ENCODE measurements at places on chromosomes 4 and X. TPM values are rescaled to one million over a fixed set of nuclear protein-coding genes. Genes with fewer than 3 reads are reported as not detected.
A peak's percentile ranks its signal among the peaks of the same experiment; 100 is the strongest.

DNA sequence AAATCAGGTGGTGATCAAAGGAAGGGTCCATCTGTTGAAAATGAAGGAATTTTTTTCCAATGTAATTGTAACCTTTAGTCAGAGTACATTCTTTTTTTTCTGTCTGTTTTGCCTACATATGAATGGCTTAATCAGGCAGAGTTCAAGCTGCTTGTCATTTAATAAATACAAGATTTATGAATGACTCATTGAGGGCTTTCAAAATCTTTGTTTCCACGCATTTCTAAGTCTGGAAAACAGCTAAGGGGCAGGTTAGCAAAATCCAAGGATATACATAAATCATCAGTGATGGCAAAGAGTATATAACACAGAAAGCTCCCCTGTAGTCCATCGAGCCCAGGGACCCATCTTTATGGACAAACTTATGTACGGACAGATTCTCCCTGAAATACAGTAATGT is 1.8 kb downstream of the CA5B start:
- no peaks in the 10 kb centered on the region for H3K4me1 ChIP-seq
- H3K27ac ChIP-seq, result no peak overlapping the region
- H3K36me3 ChIP-seq, result peaks cover 4% of the 10 kb centered on the region
- no peak for DNase-seq
- no peaks in the 10 kb centered on the region for H3K27me3 ChIP-seq
- peak overlapping the region; percentile 84 for H3K4me3 ChIP-seq

- no peak overlapping the region for H3K4me3 ChIP-seq
- no peaks in the 10 kb centered on the region for H3K4me1 ChIP-seq
- H3K27ac ChIP-seq, result no peak overlapping the region
These were observed 160.8 kb downstream of the DKK2 start for GRCh38 chr4:106875340-106875739.

DNA sequence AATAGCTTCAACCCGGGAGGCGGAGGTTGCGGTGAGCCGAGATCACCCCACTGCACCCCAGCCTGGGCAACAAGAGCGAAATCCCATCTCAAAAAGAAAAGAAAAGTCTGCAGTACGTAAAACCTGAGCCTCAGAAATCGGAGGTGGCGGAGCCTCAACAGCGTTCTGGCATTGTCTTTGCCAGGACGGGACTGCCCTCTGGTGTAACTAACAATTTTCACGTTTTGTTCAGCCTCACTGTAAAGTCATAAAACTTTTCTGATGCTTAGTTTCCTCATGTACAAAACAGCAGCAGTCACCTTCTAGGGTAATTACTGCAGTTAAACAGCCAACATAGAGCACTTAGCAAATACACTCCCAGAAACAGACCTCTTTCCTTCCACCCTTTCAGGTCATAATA is 121.7 kb downstream of the RBM47 start:
- H3K27me3 ChIP-seq, result no peaks in the 10 kb centered on the region
- H3K27ac ChIP-seq, result no peak overlapping the region
- no peak for DNase-seq
- no peaks in the 10 kb centered on the region for H3K4me1 ChIP-seq
- H3K4me3 ChIP-seq, result no peak overlapping the region
- H3K36me3 ChIP-seq, result peaks cover 7% of the 10 kb centered on the region

- H3K36me3 ChIP-seq, result no peaks in the 10 kb centered on the region
- no peak overlapping the region for H3K4me3 ChIP-seq
- H3K27ac ChIP-seq, result no peak overlapping the region
- no peaks in the 10 kb centered on the region for H3K27me3 ChIP-seq
- DNase-seq, result no peak
These were observed 949.9 kb downstream of the TECRL start for GRCh38 chr4:63459329-63459728.

DNA sequence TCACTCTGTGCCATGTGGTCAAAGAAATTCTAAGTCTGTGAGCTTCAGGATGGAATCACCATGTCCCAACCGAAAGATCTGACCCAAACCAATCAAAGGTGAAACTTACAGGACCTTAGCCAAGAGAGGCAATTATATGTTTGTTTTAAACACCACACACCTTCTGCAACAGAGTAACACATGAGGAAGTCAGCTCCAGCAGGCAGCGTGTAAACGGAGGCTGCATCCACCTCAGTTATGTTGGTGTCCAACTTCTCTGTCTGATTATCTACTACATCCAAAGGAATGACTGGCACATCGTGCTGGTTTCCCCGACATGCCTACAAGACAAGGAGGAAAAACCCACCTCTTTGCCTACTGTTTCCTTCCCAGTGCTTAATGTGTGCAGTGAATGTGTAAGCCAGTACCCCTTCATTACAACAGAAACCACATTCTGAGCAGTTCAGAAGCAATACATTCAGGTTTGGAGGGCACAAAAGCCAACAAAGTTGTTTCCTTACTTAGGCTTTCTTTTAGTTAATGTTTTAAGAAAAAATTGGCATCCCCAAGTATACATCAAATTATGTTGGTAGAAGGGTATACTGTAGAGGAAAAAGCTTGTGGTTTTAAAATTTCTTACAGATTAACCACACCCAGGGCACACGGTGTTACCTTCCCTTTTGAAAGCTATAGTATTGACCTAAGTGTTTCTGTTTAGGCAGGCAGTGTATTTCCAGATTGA is 12.4 kb downstream of the CASP6 start:
- no peaks in the 10 kb centered on the region for H3K4me1 ChIP-seq
- H3K27ac ChIP-seq, result no peak overlapping the region
- no peak for DNase-seq
- peaks cover 36% of the 10 kb centered on the region for H3K36me3 ChIP-seq
- no peaks in the 10 kb centered on the region for H3K27me3 ChIP-seq
- no peak overlapping the region for H3K4me3 ChIP-seq

DNA sequence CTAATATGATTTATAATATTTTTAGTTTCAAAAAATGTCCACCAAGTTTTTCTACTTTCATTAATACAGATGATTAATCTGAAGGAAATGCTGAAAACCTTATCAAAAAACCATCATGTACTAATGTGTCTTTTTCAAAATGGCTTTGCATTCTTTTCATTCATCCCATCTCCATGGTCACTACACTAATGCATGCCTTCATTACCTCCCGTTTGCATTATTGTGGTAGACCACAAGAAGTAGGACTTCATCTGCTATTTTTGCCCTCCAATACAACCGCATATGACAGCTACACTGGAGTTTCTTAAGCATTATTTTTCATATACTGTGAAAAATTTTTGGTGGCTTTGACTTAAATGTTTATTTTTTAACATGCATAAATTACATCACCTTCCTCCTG is 37.9 kb upstream of the FSTL5 start:
- no peak overlapping the region for H3K4me3 ChIP-seq
- H3K27me3 ChIP-seq, result no peaks in the 10 kb centered on the region
- DNase-seq, result no peak

DNA sequence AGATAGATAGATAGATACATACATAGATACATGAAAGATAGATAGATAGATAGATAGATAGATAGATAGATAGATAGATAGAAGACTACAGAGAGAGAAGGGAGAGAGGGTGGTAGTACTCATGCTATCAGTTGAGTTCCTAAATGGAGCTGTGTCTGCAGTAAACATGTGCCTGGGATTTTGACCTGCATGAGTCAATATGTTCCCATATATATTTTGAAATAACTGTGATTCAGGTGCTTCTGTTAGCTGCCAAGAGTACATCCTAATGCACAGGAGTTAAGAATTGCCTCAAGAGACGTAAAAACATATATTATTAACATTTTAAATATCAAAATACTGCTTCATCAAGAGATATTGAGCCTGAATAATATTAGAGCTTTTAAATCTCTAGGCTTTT is 379.4 kb downstream of the GRXCR1 start:
- no peak overlapping the region for H3K4me3 ChIP-seq
- DNase-seq, result no peak
- H3K27me3 ChIP-seq, result no peaks in the 10 kb centered on the region
- H3K27ac ChIP-seq, result no peak overlapping the region
- no peaks in the 10 kb centered on the region for H3K4me1 ChIP-seq

GRCh38 chr4:95417531-95417930 is 131.2 kb downstream of the UNC5C start:
- H3K27me3 ChIP-seq, result peaks cover 26% of the 10 kb centered on the region
- H3K27ac ChIP-seq, result no peak overlapping the region
- H3K36me3 ChIP-seq, result no peaks in the 10 kb centered on the region
- DNase-seq, result no peak
- H3K4me3 ChIP-seq, result no peak overlapping the region
- peaks cover 5% of the 10 kb centered on the region for H3K4me1 ChIP-seq

- H3K27me3 ChIP-seq, result no peaks in the 10 kb centered on the region
- no peak overlapping the region for H3K4me3 ChIP-seq
- H3K4me1 ChIP-seq, result no peaks in the 10 kb centered on the region
- DNase-seq, result no peak
These were observed 63.8 kb upstream of the SLC4A4 start for GRCh38 chr4:71275004-71275403.

DNA sequence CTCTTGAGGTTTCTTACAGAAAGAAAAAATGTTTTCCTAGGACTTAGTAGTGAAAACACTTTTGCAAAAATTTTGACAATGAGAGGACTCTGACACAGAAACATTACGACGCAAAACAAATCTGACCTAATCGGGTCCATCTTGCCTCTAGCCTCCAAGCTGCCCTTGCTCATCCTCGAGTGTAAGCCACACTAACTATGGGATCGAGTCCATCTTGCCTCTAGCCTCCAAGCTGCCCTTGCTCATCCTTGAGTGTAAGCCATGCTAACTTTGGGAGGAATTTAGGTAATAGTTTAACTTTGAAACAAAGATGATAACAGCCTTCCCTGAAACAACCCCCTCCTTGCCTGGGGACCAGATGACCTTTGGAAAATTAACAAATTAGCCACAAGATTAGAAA is 100.3 kb upstream of the FRG1 start:
- no peaks in the 10 kb centered on the region for H3K36me3 ChIP-seq
- H3K4me3 ChIP-seq, result no peak overlapping the region
- DNase-seq, result no peak
- H3K27me3 ChIP-seq, result no peaks in the 10 kb centered on the region

GRCh38 chr4:37765741-37766140 is 60.7 kb upstream of the PGM2 start:
- no peaks in the 10 kb centered on the region for H3K4me1 ChIP-seq
- no peaks in the 10 kb centered on the region for H3K27me3 ChIP-seq
- no peak for DNase-seq
- H3K27ac ChIP-seq, result no peak overlapping the region
- no peak overlapping the region for H3K4me3 ChIP-seq

CYP2U1 gene
- 3.7 TPM for total RNA-seq

STK32B gene
- total RNA-seq, result 1.6 TPM

ERAS gene
- not detected for total RNA-seq

CXorf58 gene
- not detected for total RNA-seq

MAGEE1 gene
- total RNA-seq, result 7.1 TPM

PUDP gene
- 38.2 TPM for total RNA-seq

Data from endodermal cell (in vitro differentiated cells).